ENCODE measurements at places on chromosomes 11 and 22.

- DNase-seq, result no peak
Measured at GRCh38 chr11:113389272-113389671, 1.7 kb downstream of the ANKK1 start.

DNA sequence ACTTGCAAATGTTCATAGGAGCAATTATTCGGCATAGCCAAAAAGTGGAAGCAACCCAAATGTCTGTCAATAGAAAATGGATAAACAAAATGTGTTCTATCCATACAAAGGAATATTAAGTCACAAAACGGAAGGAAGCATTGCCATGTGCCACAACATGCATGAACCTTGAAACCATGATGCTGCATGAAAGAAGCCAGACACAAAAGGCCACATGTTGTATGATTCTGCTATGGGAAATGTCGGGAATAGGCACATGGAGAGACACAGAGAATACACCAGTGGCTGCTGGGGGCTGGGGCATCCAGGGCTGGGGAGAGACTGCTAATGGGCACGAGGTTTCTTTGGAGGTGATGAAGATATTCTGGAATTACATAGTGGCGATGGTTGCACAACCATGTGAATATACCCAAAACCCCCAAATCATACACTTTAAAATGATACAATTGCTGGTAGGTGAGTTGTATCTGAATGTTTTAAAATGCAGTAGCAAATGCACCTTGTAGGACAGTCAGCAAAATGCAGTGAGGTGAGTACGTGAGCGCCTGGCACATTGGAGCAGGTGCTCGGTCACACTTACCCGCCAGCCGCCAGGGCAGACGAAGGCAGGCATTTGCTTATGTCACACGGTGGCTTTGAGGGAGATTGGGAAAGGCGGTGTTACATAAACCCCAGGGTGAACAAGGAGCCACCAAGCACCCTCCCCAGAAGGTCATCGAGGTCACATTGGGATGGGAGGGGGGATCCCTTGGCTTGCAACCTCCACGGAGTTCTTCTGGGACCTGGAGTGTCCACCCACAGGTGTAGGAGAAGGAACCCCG is 6.3 kb upstream of the OSM start:
- no peak for DNase-seq

DNA sequence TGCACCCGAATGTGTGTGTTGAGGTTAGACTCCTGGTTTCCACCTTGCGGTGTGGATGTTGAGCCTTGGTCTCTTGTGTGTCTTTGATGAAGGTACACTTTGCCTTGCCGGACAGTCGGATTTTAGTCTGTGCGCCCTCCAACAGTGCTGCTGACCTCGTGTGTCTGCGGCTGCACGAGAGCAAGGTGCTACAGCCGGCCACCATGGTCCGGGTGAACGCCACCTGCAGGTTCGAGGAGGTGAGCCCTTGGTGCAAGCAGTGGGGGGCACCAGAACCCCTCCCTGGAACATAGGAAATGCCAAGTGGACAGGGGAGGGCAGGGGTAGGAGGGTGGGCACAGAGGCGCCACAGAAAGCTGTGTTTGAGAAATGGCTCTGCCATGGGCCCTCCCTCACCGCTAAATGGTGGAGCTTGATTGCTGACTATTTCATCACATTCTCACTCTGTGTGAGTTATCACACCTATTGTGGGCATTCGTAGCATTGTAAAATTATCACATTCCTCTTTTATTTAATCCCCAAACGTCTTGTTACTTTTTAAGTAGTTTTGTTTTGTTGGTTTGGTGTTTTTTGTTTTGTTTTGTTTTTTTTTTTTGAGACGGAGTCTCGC is 26.4 kb upstream of the PANX2 start:
- no peak for DNase-seq

- no peak for DNase-seq
Measured at GRCh38 chr22:50734343-50734771, 3.6 kb upstream of the ACR start.

GRCh38 chr11:57597916-57598830 is 688 bp downstream of the SERPING1 start:
- DNase-seq, result no peak

GRCh38 chr22:29715240-29715639 is 4.6 kb upstream of the CABP7 start:
- DNase-seq, result no peak

DNA sequence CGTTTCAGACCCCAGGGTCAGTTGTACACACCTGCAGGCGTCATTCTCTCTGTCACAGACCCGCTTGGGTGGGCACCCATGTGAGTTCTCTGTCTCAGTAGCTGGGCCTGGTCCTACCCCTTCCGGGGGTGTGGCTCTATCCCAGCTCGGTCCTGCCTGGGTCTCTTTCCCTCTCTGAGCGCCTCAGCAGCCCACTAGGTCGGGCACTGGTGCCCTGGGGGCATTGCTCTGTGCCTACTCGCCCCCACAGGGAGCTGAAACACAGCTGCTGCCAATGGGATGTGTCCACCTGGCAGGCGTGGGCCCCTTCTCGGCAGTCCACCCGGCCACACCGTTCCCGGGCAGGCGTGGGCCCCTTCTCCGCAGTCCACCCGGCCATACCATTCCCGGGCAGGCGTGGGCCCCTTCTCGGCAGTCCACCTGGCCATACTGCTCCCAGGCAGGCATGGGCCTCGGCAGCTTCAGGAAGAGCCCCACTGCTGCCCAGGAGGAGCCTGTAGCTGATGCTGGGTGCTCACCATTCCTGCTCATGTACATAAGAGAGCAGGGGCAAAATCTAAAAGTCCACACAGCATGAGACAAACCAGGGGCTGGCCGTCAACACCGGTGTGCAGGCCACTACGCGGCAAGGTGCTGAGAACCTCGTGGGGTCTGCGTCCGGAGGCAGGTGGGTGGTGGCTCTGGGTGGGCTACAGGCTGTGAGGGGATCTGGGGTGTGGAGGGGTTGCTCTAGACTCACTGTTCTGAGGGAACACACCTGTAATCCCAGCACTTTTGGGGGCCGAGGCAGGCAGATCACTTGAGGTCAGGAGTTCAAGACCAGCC is 12.3 kb downstream of the MLC1 start:
- no peak for DNase-seq

DNA sequence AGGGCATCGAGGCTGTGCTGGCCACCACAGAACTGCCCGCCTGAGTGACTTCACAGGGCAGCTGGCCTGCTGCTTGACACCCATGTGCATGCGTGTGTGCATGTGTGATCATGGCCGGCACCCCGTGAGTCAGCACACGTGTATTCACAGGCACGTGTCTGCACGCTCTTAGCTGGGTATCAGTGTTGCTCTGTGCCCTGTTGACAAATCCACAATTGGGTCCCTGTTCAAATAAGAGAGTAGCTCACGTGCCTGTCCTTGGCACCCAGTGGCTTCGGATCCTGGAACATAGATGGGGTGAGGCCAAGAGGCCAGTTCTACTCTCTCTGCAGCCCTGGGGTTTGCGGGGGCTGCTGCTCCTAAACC is 14.0 kb downstream of the B3GAT1 start:
- DNase-seq, result no peak

GRCh38 chr11:102435688-102436087 is 16.9 kb downstream of the TMEM123 start:
- no peak for DNase-seq

DNA sequence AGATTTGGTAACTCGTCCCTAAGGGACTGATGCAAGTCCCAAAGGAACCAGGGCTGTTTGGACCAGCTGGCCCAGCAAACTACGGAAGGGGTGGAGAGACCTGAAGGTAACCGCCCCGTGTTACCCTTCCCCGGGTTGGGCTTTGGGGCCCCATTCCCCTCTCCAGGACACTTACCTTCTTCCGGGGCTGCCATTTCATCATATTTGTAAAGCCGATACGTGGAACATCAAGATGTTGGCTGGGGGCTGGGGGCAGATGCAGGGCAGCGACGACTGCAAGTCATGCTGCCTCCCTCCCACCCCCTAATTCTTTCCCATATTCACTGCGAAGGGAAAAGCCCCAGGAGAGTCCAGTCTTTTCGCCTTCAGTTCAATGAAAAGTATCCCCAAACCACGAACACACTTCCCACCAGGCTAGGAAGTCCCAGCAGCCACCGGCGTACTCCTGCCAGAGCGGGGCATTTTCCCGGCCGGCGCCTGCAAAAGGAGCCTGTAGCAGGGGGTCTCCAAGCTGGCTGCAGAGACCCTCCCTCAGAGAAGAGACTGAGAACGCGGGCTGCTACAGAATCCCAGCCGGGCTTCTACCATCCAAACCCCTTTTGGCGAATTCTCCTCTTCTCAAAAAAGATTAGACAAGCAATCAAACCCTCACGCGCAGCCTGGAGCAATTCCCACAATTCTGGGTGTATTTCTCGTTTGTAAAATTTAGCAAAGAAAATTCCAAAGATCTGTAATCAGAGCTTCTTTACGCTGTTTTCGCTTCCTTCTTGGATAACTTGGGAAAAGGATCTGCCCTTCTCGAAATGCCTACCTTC is 236.7 kb downstream of the TTC28 start:
- DNase-seq, result no peak

DNA sequence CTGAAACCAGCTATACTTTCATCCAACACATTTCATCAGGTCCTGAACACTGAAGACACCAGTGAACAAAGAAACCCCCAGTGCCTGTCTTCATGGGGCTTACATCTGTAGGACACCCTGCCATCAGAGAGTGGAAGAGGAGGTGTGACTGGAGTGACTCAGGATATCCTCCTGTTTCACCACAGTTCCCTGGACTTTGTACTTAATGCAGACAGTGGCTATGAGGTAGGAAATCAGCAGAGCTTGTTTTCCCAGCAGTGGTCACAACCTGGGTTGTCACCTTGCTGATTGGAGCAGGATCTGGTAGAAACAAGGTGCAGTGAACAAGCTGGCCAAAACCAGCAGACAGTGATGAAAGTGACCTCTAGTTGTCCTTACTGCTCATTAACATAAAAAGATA is 128.8 kb downstream of the KIRREL3 start:
- DNase-seq, result no peak

GRCh38 chr11:122637541-122637940 is 18.0 kb upstream of the UBASH3B start:
- DNase-seq, result no peak

GRCh38 chr22:20571078-20571503 is 63.7 kb downstream of the MED15 start:
- DNase-seq, result no peak

- DNase-seq, result no peak
Measured at GRCh38 chr11:95516786-95517185, 272.8 kb downstream of the FAM76B start.

DNA sequence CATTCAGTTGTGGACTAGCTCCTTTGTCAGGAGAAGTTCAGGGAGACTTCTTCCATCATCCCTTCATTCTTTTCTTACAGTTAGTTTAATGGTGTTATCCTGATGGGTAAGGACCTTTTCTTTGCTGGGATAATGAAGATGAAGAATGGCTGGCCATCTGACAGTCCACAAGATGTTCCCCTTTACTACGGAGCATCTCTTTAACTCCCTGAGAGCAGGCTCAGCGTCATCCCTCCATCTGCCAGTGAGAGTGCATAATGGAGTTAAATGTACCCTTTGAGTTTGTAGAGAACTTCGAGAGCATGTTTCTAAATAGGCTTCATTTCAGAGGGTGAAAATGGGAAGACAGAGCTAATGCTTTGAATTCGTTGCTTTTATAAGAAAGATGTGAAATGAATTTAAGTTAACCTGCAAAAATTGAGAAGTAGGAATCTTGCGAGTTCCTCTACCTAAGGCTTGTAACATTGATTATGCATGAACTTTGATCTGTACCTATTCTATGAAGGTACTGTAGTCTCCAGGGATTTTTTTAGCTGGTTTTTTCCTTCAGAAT is 1.7 kb downstream of the EP300 start:
- DNase-seq, result no peak

GRCh38 chr22:24422102-24422665 is 5.2 kb upstream of the ADORA2A start:
- no peak for DNase-seq

DNA sequence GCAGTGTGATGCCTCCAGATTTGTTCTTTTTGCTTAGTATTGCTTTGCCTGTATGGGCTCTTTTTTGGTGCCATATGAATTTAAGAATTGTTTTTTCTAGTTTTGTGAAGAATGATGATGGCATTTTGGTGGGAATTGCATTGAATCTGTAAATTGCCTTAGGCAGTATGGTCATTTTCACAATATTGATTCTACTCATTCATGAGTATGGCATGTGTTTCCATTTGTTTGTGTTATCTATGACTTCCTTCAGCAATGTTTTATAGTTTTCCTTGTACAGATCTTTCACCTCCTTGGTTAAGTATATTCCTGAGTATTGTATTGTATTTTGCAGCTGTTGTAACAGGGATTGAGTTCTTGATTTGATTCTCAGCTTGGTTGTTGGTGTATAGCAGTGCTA is 18.3 kb upstream of the ZBED5 start:
- DNase-seq, result no peak

DNA sequence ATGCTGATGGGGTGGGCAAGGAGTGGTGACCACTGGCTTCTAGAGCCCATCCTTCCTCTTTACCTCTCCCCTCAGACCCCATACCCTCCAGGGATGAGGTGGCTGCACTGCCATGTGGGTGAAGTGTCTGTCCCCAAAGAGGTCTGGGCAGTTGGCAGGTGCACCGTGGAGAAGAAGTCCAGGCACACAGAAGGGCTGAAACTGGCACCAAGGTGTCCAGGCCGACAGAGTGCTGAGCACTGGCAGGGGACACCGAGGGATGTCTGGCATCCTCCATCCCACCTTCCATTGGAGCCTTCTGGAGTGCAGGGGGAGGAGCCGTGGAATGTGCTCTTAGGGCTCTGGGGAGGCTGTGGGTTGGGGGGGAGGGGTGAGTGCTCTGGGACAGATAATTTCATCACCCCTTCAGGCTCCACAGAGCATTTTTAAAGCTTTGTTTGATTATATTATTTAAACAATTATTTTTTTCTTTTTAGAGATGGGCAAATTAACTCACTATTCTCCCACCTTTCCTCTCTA is 37.9 kb downstream of the PKNOX2 start:
- no peak for DNase-seq

DNA sequence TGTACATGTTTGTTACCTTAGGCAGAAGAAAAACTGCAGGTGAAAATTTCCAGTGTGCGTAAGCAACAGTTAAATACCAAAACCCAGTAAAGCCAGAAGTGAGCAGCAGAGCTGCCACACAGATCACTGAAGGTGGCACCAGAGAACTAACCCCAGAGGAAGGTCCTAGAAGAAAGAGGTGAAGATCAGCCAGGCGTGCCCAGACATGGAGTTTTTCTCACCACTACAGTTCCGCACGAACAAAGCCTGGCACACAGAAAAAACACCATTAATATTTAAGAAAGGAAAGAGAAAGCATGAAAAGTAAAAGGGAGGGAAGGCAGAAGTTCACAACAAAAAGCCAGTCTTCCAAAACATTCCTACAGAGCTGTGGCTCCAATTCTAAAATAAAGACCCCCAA is 60.7 kb downstream of the STK33 start:
- no peak for DNase-seq

DNA sequence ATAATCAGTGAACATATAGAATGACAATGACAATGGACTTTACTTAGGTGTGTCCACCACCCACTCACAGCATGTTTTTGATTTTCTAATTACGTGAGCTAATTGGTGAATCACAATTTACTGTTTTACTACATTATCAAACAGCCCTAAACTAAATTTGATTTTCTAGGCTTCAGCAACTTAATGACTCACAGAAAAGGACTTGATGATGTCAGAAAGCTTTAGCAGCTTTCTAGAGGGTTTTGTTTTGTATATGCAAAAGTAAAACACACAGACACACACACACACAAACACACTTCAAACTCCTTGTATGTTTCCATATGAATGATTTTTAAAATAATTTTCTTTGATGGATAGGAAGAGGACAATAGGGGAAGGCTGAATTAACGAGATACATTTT is 878.6 kb upstream of the CCDC90B start:
- no peak for DNase-seq

All from stimulated activated effector memory CD8-positive, alpha-beta T cell treated with anti-CD3 and anti-CD28 coated beads, Interleukin-12 subunit alpha, Interleukin-12 subunit beta, amount 100 ng/mL, for 72 hours (primary cell).